M059J (cell line): ENCODE measurements at places on chromosomes 6 and 20. TPM values are rescaled to one million over a fixed set of nuclear protein-coding genes. Genes with fewer than 3 reads are reported as not detected.

GRCh38 chr6:145332011-145332410 lies 403.3 kb downstream of the EPM2A start:
- DNase-seq = no peak

DNA sequence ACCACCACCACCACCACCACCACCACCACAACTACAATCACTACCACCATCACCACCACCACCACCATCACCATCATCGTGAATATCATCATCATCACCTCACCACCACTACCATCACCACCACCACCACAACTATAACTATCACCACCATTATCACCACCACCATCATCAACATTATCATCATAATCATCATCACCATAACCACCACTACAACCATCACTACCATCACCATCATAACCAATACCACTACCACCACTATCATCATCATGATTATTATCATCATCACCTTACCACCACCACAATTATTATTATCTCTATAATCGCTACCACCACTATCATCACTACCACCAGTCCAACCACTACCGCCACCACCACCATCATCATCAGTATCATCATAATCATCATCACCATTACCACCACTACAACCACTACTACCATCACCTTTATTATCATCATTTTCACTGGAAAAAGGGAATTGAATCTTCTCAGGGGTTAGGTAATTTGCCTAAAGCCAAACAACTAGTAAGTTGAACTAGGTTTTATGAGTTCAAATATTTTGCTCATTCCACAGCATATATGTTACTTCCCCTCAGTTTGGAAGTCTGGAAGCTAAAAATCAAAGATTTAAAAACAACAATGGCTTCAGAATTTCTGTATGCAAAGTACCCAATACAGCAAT lies 8.3 kb downstream of the RIPOR2 start:
- no peak for DNase-seq

Gene PEX6
- total RNA-seq = 13.8 and 14.2 TPM in 2 replicates

Gene GPR6
- total RNA-seq = not detected in 2 replicates

Gene VSX1
- total RNA-seq = 0.32 TPM in 1 of 2 replicates, not detected in the other

Gene MAFB
- total RNA-seq = 4.2 and 7.4 TPM in 2 replicates
